ENCODE measurements at places on chromosomes 4 and X.
A peak's percentile ranks its signal among the peaks of the same experiment; 100 is the strongest.

DNA sequence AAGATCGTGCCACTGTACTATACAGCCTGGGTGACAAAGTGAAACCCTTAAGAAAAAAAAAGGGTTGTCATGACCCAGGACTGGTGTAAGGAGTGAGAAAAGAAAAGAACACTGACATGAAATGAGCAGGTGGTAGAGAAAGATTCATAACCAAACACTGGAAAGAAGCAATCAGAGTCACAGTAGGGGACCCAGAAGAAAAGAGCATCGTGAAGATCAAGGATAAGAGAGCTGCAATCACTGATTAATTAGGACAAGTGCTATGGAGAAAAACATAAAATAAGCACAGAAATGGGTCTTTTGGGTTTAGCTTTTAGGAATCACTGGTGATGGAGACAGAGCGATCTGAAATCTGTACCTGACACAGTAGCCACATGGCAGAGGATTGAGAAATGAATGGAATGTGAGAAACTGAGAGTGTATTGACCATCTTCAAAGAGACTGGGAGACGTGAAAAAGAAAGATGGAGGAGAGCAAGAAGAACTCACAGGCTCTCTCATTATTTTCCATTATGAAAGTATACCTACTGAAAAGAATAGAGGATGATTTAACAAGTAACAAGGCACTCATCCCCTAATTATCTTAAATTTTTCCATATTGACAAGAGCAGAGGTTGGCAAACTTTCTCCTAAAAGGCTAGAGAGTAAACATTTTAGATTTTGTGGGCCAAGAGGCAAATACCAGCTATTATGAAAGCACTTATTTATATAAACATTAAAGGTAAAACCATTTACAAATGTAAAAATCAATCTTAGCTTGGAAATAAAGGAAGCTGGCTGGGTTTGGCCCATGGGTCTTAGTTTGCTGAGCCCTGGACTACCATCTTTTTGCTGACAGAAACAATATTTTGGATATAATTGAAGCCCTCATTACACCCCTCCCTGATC is 7.3 kb downstream of the TMEM154 start:
- DNase-seq, result no peak

GRCh38 chr4:174449152-174449551 is 73.1 kb downstream of the HPGD start:
- DNase-seq, result no peak

DNA sequence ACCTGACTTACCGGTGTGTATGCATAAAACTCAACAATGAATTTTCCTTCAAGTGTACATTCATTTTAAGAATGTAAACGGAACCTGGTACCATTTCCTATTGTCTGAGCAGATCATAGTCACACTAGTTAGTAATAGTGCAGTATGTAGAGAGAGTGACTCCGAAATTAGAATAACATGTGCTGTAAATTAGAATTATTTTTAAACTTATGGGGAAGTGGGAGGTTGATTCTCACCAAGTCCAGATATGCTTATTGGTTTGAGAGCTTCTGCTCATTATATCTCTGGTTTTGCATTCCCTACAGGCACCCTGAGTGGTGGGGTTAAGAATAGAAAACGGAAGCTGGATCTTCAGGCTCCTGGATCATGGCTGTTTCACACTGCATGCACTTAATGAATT is 39.6 kb downstream of the KLF3 start:
- DNase-seq, result no peak

DNA sequence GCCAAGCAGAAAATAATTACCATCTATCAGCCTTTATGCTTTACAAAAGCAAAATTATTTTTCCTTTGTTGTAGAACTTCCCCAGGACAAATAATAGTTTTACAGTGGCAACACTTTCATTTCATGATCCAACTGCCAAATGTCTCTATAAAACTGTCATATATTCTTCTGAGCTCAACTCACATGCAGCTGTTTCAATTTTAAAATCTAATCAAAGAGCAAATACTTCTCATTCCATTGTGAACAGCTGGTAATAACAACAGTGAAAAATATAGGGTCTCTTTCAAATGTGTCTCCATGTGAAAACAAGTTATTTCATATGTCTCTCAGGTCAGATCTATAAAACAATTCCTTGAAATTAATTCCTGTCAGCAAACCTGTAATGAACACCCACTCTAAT is 270.6 kb upstream of the SLC7A11 start:
- no peak for DNase-seq

DNA sequence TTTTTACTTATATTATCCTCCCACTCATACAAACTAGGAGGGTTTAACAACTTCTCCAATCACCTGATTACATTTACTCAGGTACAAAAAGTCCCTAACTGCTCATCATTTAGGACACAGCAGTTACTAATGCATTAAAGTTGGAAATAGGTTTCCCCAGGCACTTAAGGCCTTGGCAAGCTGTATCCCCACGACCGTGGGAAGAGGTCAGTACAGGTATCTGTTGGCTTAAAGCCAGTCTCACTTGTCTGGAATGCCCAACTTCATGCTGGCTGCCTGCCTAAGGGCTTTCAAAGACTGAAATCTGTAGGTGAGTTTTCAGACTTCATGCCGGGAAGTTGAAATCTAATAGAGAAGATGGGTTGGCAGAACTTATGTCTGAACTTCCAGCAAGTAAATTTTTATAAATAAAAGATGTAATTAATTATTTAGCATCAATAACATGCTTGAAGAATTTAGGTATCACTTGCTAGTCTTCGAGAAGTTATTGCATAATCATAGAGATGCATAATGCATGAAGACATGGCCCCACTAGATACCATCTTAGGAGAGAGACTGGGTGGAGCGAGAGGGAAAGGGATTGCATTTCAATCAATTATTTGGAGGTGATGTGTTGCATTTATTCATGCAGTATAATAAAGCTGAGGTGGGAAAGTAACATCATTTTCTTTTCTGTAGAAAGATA is 54.2 kb downstream of the SCD5 start:
- no peak for DNase-seq

- no peak for DNase-seq
Observed at GRCh38 chr4:35548921-35549320, 695.4 kb downstream of the ARAP2 start.

- DNase-seq, result peak; percentile 41
Observed at GRCh38 chr4:7055990-7056325, 11.9 kb downstream of the GRPEL1 start.

- no peak for DNase-seq
Observed at GRCh38 chrX:123298026-123298425, 113.9 kb downstream of the GRIA3 start.

GRCh38 chrX:155094468-155095061 is 23.3 kb downstream of the BRCC3 start:
- DNase-seq, result no peak

DNA sequence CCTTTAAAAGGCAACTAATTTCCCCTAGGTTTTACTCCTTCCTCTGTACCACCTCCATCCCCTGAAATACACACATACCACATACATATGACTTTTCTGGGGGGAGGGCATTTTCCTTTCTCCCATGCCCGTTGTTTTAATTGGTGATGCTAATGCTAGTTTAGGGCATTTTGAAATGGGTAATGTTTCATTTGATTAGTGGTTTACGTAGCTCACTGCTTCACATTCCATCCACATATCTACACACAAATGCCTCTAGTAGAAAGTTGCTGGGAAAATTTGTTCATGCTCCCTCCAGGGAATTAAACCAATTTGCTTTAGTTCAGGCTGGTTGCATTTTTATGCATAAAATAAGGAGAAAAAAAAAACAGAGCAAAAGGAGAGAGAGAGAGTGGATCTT is 231.2 kb downstream of the FRAS1 start:
- no peak for DNase-seq

- DNase-seq, result no peak
Observed at GRCh38 chr4:87843936-87844335, 11.2 kb downstream of the MEPE start.

- peak; percentile 83 for DNase-seq
Observed at GRCh38 chrX:133444952-133445831, 29.9 kb upstream of the GPC4 start.

- DNase-seq, result peak; percentile 26
Observed at GRCh38 chr4:7397206-7398103, 37.3 kb downstream of the PSAPL1 start.

DNA sequence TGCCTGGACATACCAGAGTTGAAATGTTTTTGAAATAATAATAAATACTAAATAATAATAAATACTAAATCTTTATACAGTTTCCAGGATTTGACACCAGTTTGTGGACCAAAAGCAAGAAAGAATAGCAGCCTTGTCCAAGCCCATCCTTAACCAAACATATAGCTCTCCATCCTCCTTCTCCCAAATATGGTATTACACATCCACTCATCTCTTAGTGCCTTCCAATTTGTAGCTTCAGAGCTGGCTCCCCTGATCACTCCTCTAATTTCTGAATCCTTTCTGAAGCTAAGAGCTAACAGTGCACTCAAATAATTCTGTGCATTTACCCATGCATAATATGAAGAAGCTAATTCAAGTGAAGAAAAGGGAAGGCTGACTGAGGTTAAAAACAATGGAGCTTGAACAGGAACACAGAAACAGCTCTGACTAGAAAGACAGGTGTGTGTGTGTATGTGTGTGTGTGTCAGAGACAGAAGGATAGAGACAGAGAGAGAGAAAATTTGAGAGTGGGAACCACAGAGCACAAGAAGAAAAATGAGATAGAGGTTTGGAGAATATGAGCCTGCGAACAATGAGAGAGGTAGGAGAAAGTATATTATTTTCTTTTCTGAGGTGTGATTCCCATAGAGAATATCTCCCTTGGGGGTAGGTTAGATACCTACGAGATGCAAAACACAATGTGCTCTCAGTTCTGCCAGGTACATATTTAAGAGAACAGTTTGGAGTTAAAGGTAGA is 123.5 kb downstream of the CAMK2D start:
- no peak for DNase-seq

- DNase-seq, result no peak
Observed at GRCh38 chrX:27964432-27964831, 16.8 kb downstream of the DCAF8L1 start.

- DNase-seq, result peak; percentile 87
Observed at GRCh38 chrX:25144043-25144940, 128.5 kb upstream of the ARX start.

DNA sequence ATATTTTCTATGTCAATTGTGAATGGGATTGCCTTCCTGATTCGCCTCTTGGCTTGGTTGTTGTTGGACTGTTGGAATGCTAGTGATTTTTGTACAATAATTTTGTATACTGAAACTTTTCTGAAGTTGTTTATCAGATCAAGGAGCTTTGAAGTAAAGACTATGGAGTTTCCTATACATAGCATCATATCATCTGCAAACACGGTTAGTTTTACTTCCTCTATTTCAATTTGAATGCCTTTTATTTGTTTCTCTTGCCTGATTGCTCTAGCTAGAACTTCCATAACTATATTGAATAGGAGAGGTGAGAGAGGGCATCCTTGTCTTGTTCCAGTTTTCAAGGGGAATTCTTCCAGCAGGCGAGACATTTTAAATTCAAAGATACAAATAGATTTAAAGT is 226.5 kb downstream of the FBXO8 start:
- no peak for DNase-seq

- no peak for DNase-seq
Observed at GRCh38 chr4:57061395-57061794, 48.8 kb downstream of the IGFBP7 start.

DNA sequence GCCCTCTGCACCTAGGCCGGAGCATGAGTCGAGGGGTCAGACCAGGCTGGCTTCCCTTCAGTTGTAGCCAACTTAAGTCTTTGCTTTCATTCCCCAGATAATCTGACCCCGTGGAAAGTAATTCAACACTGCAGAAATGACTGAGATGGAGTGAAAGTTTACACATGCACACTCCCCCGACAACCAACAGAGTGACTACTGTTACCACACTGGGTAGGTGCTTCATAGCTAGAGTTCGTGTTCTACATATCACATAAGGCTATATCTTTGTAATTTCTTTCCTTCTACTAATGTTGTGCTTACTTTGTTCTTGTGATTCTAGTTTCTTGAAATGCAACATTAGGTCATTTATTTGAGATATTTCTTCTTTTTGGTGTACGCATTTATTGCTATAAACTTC is 7.2 kb upstream of the CTAG2 start:
- no peak for DNase-seq

DNA sequence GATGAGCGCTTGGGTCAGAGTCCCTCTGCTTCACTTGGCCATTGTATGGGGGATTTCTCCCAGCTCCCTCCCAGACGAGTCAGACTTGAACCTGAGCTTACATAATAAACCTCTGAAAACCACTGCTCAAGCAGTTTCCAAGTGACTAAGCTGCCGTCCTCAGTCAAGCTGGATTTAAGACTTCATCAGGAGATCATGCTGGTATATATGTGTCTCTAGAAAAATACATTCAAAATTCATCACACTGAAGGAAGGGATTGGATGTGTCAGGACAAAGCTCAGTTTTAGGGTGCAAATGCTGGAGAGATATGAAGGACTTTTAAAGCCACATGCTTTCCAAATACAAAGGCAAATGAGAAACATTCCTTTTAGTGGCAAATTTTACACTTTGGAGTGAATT is 114.3 kb downstream of the QDPR start:
- DNase-seq, result no peak

- DNase-seq, result no peak
Observed at GRCh38 chrX:42466332-42467046, 311.5 kb downstream of the PPP1R2C start.

DNA sequence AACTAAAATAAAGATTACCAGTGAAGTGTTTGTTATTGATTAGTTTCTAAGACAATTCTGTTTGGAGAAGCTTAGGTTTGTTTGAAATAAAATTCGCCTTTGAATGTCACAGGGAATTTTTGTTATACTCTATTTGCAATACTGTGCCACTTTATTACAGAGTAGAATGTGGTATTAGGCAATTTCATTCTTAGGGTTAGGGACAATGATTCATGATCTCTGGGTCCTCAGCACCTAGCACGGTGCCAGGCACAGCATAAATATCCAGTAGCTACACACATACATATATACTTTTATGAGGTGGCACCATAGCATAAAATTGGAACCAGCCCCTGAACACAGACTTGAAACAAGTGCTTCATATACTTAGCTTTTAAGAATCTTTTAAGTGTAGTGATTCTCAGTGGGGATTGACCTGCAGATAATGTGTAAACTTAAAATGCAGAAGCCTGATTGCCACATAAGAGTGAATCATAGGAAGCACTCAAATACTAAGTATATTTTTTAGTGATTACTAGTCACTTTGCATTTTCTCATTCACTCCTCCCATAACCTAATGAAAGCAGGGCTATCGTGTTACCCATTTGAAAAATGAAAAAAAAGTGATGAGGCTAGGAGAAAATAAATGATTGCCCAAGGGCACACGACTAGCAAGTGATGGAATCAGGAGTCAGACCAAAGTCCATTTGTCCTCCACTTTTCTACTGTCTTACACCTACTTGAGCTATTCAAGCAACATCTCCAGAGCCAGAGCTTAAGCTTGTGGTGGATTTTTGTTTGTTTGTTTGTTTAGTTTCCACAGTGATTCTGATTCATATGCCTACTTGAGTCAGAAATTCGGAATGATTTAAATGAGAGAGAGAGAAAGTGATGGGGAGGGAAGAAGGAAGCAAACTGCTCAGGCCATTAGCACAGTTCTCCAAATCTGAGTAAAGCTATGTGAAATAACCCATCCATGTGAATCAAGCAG is 366.0 kb upstream of the FGF13 start:
- DNase-seq, result no peak

GRCh38 chr4:53629296-53629695 is 38.0 kb upstream of the LNX1 start:
- no peak for DNase-seq

GRCh38 chr4:127782275-127783025 is at the start of gene HSPA4L:
TSS of gene HSPA4L (plus strand) at chr4:127782322. CDS start at chr4:127782551, 229 bp downstream.
- no peak for DNase-seq
